ENCODE measurements at places on chromosomes 5 and 9.

DNA sequence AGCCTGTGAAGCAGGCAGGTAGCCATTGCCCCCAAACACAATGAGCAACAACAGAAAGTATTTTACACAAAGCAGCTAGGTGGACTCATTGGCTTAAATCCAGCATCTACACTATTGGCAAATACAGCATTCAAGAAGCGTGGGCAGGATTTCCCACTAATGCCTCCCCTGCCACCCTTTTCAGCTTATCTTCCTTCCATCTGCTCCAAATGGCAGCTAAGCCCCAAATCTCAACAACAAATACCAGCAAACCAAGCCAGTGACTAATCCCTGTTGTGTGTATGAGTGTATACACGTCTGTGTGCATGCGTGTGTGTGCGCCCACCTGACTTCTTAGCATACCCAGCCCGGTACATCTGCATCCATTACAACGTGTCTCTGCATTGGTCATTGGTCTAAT is 151.2 kb upstream of the WWC1 start:
- no peak for DNase-seq

- no peak for DNase-seq
These were observed 510.2 kb downstream of the SPATA31D1 start for GRCh38 chr9:82498541-82499317.

- DNase-seq: no peak
These were observed 131.4 kb downstream of the ARL15 start for GRCh38 chr5:54178991-54179390.

GRCh38 chr5:179732918-179733771 is 523 bp downstream of the MAML1 start:
- no peak for DNase-seq

DNA sequence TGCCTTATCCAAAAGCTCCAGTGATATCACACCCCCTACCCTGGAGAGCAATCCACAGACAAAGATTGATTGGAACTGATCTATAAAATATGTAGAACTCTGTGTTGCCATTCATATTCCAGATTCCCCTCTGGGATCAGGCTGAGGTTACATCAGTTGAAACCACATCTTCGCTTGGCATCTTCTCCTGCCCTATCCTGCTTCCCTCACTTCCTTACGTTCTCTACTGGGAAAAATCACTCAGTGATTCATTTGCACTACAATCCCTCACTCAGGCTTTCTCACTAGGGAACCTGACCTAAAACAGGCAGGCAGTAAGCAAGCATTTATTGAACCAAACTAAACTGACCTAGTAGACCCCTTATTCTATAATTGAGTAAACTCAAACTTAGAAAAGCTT is 111.7 kb downstream of the ESM1 start:
- peak; percentile 33 for DNase-seq

- no peak for DNase-seq
These were observed 248.4 kb downstream of the PLK2 start for GRCh38 chr5:58211441-58211840.

GRCh38 chr5:40575921-40576320 is 103.8 kb upstream of the PTGER4 start:
- DNase-seq: no peak

GRCh38 chr9:5917888-5918287 is 27.2 kb downstream of the MLANA start:
- no peak for DNase-seq

GRCh38 chr9:27749838-27750237 is 176.6 kb upstream of the C9orf72 start:
- DNase-seq: no peak

GRCh38 chr5:40906351-40906751 is 2.9 kb upstream of the C7 start:
- DNase-seq: no peak
